ENCODE measurements at places on chromosomes 6 and 20. TPM values are rescaled to one million over a fixed set of nuclear protein-coding genes. Genes with fewer than 3 reads are reported as not detected.

Gene HDGFL1
- total RNA-seq: not detected

Gene SRMS
- not detected for total RNA-seq

Gene CASS4
- total RNA-seq: 0.07 TPM

Gene KHDRBS2
- not detected for total RNA-seq

All from pulmonary artery endothelial cell (primary cell).